ENCODE measurements at places on chromosomes 16 and 17.

DNA sequence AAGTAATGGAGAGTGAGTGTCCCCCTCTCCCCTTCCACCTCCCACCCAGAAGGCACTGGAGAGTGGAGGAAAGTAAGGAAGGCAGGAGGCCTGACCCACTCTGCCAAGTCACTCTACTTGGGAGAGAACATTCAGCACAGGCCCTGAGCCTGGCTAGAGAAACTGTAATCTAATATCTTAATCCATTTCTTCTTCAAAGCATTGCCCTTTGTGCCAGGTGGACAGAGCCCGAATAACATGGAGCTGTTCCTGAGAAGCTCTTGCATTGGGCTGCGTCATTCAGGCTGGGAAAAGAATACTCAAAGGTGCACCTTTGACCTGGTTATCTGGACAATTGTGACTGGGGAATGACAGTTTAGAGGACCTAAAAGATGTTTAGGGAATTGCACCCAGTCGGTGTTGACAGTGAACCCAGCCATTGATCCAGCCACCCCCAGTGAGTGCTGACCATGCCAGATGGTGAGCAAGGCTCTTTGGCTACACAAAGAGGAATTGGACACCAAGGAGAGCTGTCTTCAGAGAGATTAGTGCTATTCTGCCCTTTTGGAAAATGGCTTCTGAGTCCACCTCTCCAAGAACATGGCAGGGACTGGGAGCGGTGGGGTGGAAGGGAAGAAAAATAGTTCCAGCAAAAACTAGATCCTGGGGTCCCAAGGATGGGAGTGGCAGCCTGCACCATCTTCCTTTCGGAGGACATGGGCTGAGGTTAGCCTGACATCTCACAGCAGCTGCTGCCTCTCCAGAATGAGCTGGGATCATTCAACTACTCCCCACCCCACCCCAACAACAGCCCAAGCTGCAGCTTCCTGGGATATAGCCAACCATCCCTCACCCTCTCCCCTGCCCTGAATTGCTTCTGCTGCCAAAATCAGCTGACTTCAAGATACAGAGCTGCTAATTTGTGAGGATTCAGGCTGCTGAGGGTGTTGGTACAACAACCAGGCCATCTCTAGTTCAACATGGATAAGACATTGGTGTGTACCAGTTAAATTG lies 11.6 kb upstream of the NOG start:
- DNase-seq: no peak

DNA sequence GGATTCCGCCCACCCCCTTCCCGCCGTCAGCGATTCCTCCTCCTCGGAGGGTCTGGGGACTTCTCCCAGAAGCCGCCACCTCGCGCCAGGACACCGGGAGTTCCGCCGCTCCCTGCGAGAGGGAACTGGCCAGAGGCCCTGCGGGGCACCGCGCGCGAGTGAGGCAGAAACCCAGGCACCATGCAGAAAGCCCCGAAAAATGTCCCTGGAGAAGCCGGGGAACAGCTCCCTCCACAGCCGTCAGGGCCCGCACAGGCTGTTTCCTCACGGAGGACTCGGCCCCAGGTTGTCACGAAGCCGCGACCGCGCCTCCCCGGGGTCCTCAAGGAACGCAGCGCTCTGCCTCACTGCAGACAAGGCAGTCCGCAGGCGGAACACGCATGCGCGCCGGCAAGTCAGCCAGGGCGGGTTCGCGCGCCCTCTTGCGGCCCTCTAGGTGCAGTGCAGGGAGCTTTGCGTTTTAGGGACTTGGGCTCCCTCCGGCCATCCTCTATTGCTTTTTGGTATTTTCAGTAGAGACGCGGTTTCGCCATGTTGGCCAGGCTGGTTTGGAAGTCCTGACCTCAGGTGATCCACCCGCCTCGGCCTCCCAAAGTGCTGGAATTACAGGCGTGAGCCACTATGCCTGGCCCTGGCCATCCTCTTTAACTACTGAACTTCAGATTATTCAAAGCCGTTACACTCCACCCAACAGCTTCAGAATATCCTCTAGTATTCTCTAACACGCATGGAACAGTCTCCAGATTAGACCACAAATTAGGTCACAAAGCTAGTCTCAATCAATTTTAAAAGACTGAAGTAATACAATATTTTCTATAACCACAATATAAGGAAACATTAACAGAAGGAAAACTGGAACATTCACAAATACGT lies 20.3 kb upstream of the ZNF287 start:
- DNase-seq: peak; percentile 90

DNA sequence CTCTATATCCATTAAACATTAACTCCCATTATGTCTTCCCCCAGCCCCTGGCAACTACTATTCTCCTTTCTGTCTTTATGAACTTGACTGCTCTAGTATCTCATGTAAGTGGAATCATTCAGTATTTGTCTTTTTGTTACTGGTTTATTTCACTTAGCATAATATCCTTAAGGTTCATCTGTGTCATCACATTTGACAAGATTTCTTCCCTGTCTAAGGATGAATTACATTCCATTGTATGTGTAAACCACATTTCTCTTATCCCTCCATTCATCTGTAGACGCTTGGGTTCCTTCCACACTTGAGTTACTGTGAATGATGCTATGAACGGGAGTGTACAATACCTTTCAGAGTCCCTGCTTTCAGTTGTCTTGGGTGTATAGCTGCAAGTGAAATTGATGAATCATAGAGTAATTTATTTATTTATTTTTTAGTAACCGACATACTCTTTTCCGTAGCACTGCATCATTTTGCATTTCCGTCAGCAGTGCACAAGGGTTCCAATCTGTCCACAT lies 399.7 kb upstream of the RBFOX1 start:
- DNase-seq: no peak

- DNase-seq: no peak
Measured at GRCh38 chr16:88355389-88356123, 27.2 kb upstream of the ZNF469 start.

DNA sequence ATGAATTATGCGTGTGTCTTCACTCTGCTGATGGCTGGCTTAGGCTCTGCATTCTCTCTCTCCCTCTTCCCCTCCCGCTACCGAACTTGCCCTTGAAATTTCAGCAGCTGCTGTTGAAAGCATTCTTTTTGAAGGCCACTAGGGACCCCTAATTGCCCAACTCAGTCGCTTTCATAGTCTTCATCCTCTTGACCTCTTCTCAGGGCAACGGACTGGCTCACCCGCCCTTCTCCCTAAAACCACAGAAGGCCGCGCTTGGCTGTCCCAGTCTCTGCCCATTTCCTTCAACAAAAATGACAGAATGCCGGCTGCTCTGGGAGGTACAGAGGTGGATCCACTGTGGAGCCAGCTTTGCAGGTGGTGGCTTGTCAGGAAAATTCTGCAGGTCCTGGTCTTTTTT lies 21.0 kb upstream of the FMNL1 start:
- DNase-seq: no peak

GRCh38 chr16:13084331-13084730 lies 182.9 kb downstream of the SHISA9 start:
- no peak for DNase-seq
